ENCODE measurements at places on chromosomes 2 and 18.
A peak's percentile ranks its signal among the peaks of the same experiment; 100 is the strongest.

DNA sequence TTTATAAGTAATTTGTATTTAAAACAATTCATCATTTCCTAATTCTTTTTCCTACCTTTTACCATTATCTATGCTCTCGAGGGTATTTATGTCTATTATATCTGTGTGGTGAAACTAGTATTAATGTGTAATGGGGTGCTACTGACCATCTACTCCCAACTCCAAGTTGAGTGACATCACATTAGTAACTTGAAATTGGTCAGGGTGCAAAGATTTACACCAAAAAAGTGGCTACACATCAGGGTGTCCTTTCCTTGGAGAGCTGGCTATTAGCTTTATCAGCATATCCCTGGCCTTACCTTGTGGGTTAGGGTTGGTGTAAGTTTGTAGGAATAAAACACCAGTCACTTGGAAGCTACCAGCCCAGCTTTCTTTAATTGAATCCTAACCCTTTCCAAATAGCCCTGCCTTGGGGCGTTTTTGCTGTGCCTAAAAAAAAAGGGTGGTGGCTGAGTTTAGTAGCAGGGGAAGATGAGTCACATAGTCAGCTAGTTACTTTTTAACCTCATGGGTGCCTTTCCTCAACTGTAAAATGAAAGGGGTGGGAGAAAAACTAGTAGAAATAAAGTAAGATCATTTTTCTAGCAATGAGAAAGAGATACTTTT, 14.0 kb downstream of the ANXA4 start:
- DNase-seq = peak; percentile 96

- DNase-seq = peak; percentile 3
Observed at GRCh38 chr2:12935222-12935621, 218.5 kb downstream of the TRIB2 start.

DNA sequence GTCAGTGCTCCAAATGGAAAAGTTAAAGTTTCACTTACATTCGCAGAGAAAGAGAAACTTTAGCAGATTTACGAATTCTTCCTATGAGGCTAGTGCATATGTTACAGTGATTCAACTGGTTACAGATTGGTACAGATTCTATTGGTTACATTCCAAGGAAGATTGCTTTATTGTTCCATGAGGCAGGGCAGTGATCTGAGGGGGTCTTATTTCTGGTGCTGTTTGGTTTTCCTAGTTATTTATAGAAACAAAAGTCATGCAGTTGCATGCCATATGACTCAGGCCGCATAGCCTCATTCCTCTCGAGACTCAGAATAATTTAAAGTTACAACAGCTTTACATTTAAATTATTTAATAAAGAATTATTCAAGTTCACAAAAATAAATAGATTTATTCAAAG, 385.4 kb upstream of the SYT4 start:
- DNase-seq = peak; percentile 85

GRCh38 chr2:37896319-37896718, 28.8 kb upstream of the RMDN2 start:
- DNase-seq = peak; percentile 32

GRCh38 chr2:185215497-185215896, 523.1 kb upstream of the FSIP2 start:
- no peak for DNase-seq

DNA sequence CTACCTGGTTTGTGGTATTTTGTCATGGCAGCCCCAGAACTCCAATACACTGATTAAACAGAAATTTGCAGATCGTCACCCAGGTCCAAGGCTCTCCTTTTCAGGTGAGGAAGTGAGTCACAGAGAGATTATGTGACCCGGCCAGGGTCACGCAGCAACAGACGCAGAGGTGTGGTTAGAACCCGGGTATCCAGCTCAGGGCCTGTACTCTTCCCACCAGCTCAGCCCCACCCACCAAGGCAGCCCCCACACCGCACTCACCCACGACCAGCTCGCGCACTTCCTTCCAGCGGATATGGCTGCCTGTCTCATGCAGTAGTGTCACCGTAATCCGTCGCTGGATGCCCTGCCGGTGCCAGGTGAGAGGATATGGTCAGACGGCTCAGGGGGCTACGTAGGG, 48.1 kb downstream of the AQP12A start:
- no peak for DNase-seq

- peak; percentile 59 for DNase-seq
Observed at GRCh38 chr2:144660518-144661316, 140.8 kb upstream of the ZEB2 start.

- peak; percentile 79 for DNase-seq
Observed at GRCh38 chr18:49858309-49859020, 45.1 kb upstream of the ACAA2 start.

GRCh38 chr18:76384861-76385680, 110.0 kb downstream of the ZNF516 start:
- DNase-seq = no peak

- no peak for DNase-seq
Observed at GRCh38 chr2:141526760-141527159, 604.1 kb downstream of the LRP1B start.

GRCh38 chr2:41912337-41912736, 135.5 kb upstream of the PKDCC start:
- DNase-seq = no peak

DNA sequence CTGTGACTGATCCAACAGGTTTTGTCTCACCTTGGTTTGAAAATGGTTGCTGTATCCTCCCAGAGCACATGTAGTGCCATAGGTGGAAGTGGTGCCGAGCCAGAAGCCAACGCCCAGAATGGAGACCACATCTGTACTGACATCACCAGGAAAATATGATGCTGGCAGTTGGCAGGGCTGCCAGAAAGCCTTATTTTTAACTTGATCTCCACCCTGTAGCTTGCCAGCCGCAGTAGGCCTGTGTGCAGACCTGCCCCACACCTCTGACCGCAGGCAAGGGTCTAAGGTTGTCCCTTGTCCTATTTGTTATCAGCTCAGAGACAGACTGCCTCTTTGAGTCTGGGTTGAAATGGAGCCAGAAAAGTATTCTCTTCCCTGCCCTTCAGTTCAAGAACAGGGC, 123.5 kb upstream of the EML6 start:
- no peak for DNase-seq

- no peak for DNase-seq
Observed at GRCh38 chr2:220318037-220318436, 690.6 kb downstream of the SLC4A3 start.

DNA sequence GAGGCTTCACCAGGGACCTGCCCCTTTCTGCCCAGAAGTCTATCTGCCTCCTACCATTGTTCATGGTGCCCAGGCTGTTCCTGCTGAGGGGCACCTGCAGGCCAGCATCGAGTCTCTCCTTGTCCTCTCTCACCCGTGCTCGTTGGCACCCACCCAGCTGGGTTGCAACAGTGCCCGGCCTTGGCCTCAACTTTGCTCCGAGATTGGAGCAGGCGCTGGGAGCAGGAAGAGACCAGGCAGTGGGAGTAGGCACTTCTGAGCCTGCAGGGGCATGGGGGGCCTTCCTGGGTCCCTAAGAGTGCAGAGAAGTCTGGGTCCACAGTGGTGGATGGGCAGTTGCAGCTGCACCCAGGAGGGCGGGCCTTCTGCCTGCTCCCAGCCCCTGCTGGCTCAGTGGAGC, 75.6 kb downstream of the NCOA1 start:
- DNase-seq = no peak

DNA sequence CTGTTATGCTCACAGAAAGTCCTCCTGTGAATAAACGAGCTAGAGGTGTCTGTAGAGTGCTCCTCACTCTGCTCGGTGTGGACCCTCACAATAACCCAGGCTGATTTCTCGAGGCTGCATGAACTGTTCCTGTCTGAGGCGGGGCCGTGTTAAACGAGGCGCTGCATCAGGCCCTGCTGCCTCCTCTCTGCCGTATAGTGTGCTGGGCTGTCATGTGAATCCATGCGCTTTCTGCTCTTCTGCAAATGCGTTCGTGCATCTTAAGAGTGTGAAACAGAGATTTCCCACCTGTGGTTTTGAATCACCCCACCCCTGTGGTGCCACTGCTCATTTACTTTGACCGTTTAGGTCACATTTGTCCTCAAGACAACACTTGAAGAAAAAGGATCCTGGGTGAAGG, 26.2 kb downstream of the TRAF3IP1 start:
- DNase-seq = no peak

GRCh38 chr2:1951586-1951985, 207.3 kb upstream of the PXDN start:
- no peak for DNase-seq

DNA sequence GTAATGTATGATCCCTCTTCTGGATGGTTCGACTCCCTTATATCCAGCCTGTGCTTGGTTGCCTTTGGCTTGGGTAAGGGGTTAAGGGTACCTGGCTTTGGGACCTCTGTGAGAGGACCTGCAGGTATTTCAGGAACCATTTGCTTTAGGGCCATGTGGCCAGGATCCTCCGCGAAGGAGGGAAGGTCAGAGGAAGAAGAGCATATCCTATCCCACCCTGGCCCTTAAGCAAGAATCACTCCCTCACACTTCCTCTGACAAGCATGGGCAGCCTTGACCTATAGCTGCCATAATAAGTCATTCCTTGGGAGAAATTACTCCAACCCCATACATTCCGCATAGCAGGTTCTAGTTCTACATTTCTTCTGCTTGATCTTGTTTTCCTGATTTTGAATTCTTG, 59.1 kb upstream of the TXNDC2 start:
- DNase-seq = no peak

GRCh38 chr2:200509612-200510433, at the start of gene KCTD18:
Gene KCTD18 (minus strand): TSS chr2:200510068. CDS start chr2:200507016, 3,052 bp downstream.
- DNase-seq = peak; percentile 65

DNA sequence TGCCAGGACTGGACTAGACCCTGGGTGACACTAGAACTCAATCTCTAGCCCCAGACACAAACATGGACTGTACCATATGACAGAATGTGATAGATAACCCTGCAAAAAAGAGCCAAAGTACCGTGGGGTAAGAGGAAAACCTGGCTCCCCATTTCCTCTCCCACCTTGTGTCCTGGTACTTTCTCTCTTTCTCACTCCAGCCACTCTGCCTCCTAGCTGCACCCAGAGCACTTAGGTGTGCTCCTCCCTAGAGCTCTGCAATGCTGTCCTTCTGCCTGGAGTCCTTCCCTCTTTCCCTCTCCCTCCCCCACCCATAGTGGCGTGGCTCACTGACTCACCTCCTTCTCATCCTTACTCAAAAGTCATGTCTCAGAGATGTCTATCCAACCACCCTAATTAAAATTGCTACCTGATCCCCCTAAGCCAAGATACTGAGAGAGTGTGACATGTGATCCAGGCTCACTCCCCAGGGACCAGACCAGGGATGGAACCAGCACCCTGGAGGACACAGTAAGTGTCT, 171.3 kb downstream of the LOXHD1 start:
- no peak for DNase-seq

- no peak for DNase-seq
Observed at GRCh38 chr2:51025906-51026555, 5.9 kb downstream of the NRXN1 start.

GRCh38 chr2:27762951-27763906, 8.3 kb upstream of the MRPL33 start:
- peak; percentile 79 for DNase-seq

DNA sequence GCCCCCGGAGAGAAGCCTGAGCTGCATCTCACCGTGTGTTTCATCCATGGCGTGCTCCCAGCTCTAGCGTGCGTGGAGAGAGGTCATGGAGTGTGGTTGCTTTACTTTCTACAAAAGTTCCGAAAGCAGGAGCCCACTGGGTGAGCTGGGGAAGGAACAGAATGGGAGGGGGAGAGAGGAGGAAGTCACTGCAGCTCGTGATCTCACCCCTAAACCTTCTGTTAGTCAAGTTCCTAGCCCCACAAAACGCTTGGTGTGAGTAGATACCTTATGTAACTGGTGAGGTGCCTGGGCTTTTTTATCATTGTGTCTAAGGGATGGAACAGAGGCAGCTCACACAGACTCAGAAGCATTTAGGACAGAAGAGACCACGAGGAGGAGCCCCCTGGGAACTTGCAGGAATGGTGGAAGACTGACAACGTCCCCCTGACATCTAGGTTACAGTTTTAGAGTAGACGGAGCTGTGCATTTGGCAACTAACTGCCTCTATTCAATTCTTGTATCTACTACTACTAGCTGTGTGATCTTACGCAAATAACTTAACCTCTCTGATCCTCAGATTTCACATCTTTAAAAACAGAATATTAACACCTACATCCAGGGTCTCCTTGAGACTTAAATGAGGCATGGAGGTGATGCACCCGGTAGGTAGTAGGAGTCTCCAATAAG, 123.3 kb downstream of the ARL4C start:
- DNase-seq = no peak

GRCh38 chr2:102005989-102006885, 14.5 kb downstream of the IL1R2 start:
- peak; percentile 49 for DNase-seq

DNA sequence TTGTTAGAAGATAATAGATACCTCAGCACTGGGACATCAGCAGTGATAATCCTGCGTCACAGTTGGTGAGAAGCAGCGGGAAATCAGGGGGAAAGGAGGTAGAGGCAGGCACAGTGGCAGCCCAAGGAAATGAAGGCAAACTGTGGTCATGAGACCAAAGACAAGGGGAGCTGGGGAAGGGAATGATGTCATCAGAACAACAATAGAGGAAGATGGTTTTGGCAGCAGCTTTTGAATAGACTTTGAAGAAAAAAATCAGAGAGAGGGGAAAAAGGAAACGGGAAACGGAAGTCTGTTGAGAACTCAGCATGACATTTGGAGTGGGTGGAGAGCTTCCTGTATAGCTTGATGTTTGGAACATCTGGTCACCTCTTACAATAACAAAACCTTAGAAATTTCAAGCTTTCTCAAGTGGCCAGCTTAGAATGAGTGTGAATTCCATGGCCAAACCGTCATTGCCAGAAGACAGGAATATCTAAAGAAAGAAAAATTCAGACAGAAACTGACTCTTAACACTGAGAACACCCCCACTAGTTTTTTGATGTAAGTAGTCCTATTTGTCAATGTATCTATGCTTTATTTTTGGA, 18.4 kb upstream of the YES1 start:
- peak; percentile 32 for DNase-seq

- no peak for DNase-seq
Observed at GRCh38 chr2:214310319-214310718, 100.5 kb upstream of the VWC2L start.

- DNase-seq = peak; percentile 47
Observed at GRCh38 chr2:222693837-222694236, 22.4 kb downstream of the MOGAT1 start.

GRCh38 chr2:240255811-240256703, 115.6 kb upstream of the OTOS start:
- peak; percentile 88 for DNase-seq

GRCh38 chr2:30938196-30938595, 130.9 kb upstream of the CAPN13 start:
- no peak for DNase-seq

- DNase-seq = no peak
Observed at GRCh38 chr18:49859021-49859359, 45.7 kb upstream of the ACAA2 start.

DNA sequence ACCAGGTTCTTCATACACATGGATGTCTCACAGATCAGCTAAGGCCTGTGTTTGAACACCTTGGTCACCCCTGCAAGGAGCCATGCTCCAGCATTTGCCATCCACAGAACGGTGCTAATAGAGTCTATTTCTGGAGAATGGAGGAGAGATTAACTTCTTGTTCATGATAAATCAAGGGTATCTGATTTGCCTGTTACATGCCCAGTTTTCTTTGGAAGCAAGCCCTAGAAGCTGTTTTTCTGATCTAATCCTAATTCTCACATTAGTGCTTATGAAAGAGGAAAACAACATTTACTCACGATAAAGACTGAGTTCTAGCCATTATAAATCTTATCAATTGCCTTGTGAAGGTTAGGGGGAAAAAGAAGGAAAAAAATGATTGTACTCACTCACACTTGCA, 119.6 kb upstream of the DTNA start:
- DNase-seq = no peak

Data from renal cortical epithelial cell (primary cell).